Substantia nigra (tissue), 51 donors: ENCODE measurements at places on chromosomes 1 and 21.

- no peak for DNase-seq
Measured at GRCh38 chr1:235876402-235876841, 9.7 kb upstream of the LYST start.

DNA sequence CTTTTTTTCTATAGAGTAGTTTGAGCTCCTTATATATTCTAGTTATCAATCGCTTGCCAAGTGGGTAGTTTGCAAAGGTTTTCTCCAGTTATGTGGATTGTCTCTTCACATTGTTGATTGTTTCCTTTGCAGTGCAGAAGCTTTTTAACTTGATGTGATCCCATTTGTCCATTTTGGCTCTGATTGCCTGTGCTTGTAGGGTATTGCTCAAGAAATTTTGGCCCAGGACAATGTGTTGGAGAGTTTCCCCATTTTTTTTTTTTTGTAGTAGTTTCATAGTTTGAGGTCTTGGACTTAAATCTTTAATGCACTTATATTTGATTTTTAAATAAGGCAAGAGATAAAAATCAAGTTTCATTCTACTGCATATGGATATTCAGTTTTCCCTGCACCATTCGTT is 774.8 kb upstream of the ADAMTS5 start:
- DNase-seq = no peak

DNA sequence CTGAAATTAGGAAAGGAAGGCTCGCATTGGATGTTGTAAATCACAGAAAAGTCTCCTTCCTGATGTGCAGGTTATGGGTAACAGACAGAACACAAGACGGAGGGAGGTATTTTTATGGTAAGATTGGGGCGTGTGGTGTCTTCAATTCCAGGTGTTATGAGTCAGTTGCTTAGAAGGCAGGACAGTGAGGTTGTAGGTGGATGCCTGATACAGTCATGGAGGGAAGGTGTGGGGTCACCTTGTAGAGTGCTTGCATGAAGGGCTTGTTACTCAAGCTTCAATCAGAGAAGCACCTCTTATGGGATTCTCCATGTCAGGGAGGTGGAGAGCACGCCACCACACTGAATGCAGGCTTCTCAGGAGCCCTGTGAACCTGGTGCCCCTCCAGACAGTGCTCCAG is 63.1 kb downstream of the C1orf21 start:
- no peak for DNase-seq

DNA sequence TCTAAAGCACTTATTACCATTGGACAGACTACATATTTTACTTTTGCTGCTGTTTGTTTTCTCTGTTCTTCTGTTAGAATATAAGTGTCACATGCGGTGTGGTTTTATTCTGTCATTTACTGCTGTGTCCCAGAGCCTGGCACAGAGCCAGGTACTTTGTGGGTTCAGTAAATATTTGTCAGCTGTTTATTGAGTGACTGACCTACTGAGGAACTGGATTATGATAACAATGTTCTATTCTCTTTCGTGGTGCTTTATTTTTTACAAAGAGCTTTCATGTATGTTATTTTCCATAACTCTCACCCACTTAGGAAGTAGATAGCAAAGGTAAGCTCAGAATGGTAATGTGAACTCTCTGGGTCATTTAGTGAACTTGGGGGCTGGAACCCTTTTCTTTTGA is 118.8 kb downstream of the RWDD3 start:
- DNase-seq = no peak

DNA sequence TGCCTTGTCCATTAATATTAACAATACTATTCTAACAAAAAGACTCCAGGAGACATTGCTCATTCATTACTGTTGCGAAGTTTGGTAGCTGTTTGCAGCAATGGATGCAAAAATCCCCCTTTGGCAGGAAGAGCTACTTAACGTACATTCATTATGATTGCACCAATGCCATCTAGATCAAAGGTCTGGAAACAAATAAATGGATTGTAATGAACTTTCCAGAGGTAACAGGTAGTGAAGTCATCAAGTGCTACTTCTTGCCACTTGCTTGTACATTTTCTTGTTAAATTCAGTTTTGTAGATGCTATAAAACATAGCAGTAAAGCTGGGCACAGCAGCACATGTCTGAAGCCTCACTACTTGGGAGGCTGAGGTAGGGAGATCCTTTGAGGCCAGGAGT is 93.9 kb downstream of the DDAH1 start:
- no peak for DNase-seq

GRCh38 chr1:153000294-153000693 is 1.3 kb upstream of the SPRR3 start:
- no peak for DNase-seq

DNA sequence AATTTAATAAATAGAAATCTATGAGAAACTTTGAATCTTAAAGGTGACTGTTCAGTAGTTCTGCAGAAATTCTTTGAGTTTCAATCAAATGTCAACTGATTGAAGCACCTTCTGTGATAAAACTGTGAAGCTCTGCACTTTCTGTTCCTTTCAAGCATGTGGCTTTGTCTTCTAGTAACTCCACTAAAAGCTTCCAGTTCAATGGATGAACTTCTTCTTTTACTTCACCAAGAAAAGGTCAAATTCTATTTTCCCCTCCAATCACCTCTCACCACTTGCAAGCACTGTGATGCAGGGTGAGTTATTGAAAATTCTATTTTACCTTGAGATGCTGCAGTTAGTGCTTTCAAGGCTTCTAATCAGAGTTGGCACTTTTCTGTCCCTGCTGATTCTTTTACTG is 515.3 kb upstream of the B3GALT2 start:
- DNase-seq = no peak

GRCh38 chr1:53766194-53766742 is 27.3 kb upstream of the GLIS1 start:
- no peak for DNase-seq
